Mesothelial cell of epicardium (in vitro differentiated cells): ENCODE measurements at places on chromosomes 3 and 15.

DNA sequence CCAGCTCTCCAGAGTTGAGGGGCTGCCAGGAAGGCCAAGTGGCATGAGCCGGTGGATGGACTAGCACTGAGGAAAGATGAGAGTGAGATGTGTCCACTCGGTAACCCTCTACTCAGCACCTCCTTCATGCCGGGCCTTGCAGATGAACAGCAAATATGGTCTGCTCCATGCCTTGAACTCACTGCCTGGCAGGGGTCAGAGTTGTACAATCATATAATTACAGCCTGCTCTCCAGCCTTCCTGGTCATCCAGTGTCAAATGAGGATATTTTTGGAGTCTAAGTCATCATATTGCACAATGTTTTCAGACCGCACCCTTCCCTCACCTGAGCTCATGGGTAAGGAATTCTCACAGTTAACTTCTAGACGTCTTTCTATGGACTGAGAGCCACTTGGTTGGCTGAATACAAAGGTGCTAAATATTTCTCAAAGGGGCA, 4.9 kb downstream of the MGLL start:
- DNase-seq: no peak
- H3K36me3 ChIP-seq: no peaks in the 10 kb centered on the region
- H3K27me3 ChIP-seq: peaks cover 22% of the 10 kb centered on the region
- no peak overlapping the region for H3K27ac ChIP-seq
- peaks cover 16% of the 10 kb centered on the region for H3K4me1 ChIP-seq

- H3K27ac ChIP-seq: no peak overlapping the region
- H3K36me3 ChIP-seq: no peaks in the 10 kb centered on the region
- H3K4me1 ChIP-seq: peaks cover 19% of the 10 kb centered on the region
- no peak for DNase-seq
- peaks cover 27% of the 10 kb centered on the region for H3K27me3 ChIP-seq
These were observed 7.3 kb downstream of the GRIP2 start for GRCh38 chr3:14532691-14533456.

DNA sequence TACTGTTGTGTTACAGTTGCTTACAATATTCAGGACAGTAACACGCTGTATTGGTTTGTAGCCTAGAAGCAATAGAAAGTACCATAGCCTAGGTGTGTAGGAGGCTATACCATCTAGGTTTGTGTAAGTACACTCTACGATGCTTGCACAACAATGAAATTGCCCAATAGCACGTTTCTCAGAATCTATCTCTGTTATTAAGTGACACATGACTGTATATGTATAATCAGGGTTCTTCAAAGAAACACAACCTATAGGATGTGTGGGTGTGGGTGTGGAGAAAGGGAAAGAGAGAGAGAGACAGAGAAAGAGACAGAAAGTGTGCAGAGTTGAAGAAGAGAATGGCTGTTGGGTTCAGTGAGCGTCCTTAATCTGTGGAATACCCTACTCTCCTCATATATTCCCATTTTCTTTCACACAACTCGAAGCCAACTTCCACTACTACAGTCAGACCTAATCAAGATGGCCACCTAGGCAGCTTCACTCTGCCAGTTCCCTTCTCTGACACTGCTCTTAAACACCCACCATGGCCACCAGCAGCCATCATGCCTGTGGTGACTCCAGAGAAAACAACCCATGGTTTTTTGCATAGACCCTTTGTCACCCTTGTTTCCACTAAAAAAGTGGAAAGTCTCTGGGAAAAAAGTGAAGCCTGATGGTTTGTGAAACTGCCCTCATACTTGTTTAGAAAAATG, 5.8 kb upstream of the PPP4R2 start:
- H3K4me1 ChIP-seq: no peaks in the 10 kb centered on the region
- DNase-seq: no peak
- H3K27me3 ChIP-seq: no peaks in the 10 kb centered on the region
- no peak overlapping the region for H3K4me3 ChIP-seq

GRCh38 chr15:80559320-80559693, 135.8 kb upstream of the ABHD17C start:
- H3K4me3 ChIP-seq: no peak overlapping the region
- H3K36me3 ChIP-seq: peaks cover 28% of the 10 kb centered on the region
- H3K27me3 ChIP-seq: no peaks in the 10 kb centered on the region
- DNase-seq: no peak
- no peaks in the 10 kb centered on the region for H3K4me1 ChIP-seq
- H3K27ac ChIP-seq: no peak overlapping the region

DNA sequence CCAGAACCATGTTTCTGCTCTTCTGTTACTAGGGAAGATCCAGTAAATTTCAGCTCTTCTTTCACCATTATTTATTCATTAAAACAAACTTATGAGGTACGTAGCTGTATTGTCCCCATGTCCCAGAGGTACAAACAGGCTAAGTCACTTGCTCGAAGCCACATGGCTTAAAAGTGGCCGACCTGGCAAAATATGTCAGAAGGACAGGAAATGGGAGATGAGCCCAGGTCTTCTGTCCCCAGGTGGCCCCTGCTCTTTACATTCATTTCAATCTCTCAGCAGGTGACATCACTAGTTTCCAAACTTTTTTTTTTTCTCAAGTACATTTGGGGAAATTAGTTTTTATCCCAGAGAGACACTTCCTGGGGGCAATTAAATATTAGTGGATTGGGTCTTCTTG, 34.1 kb upstream of the LPP start:
- DNase-seq: no peak
- H3K27ac ChIP-seq: no peak overlapping the region
- H3K27me3 ChIP-seq: peaks cover 27% of the 10 kb centered on the region
- H3K36me3 ChIP-seq: no peaks in the 10 kb centered on the region
- H3K4me3 ChIP-seq: no peak overlapping the region

DNA sequence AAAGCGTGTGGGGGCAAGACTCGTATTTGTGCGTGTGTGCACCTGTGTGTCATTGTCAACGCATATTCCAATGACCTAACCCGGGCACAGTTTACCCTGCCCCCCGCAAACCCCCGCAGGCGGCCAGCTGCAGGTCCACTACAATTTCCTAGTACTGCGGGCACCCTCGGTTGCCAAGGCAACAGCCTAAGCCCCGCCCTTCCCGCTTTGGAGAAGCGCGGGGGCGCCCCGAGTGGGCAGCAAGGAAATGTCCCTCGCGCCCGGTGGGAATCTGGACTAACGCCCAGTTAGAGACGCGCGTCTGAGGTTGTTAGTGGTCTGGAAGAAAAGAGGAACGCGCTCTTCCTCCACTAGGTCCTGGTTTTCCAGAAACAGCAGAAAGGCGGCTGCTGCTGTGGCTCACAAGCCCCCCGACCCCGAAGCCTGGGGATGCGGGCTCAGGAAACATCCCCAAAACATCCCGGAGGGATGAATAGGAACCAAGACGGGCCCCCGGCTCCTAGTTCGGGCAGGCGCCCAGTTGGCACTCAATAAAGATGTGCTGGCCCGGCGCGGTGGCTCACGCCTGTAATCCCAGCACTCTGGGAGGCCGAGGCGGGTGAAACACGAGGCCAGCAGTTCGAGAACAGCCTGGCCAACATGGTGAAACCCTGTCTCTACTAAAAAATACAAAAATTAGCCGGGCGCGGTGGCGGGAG, 1.1 kb downstream of the ABHD14A start:
- peak overlapping the region; percentile 32 for H3K27ac ChIP-seq
- no peaks in the 10 kb centered on the region for H3K27me3 ChIP-seq
- peaks cover 18% of the 10 kb centered on the region for H3K4me1 ChIP-seq
- H3K4me3 ChIP-seq: peak overlapping the region; percentile 71
- peak; percentile 69 for DNase-seq

GRCh38 chr3:124707656-124708062, 22.6 kb upstream of the UMPS start:
- H3K36me3 ChIP-seq: peaks cover 14% of the 10 kb centered on the region
- peaks cover 8% of the 10 kb centered on the region for H3K4me1 ChIP-seq
- no peak for DNase-seq
- no peak overlapping the region for H3K4me3 ChIP-seq
- peak overlapping the region; percentile 91 for H3K27ac ChIP-seq

DNA sequence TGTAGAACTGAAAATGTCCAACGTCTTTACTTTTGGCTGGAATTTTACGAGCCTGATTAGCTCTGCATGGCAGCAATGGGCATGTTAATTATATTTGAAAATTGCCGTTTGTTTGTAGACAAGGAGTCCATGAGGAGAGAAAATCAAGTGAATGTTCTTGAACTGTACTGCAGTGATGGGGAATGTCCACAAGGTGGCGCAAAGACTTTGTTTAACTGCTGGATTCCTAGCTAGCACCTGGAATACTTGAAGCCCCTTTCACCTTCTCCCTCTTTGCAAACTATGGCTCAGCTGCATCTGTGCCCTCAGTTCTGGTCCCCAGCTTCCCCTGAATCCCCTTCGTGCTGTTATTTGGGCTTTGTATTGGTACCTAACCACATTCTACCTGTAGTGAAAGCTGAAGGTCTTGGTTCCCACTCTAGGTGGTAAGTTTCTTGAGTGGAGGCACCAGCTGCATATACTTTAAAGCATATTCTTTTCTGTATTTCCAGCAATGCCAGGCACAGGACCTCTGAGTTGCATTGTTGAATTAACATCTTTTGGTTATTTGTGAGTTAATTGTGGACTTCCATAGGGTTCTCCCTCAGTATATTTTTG, 25.3 kb downstream of the EXOG start:
- H3K36me3 ChIP-seq: peaks cover 35% of the 10 kb centered on the region
- H3K4me1 ChIP-seq: no peaks in the 10 kb centered on the region

GRCh38 chr3:56351537-56351936, 116.7 kb downstream of the ERC2 start:
- DNase-seq: no peak
- H3K27me3 ChIP-seq: no peaks in the 10 kb centered on the region
- H3K4me3 ChIP-seq: no peak overlapping the region
- no peaks in the 10 kb centered on the region for H3K4me1 ChIP-seq
- H3K36me3 ChIP-seq: no peaks in the 10 kb centered on the region
- no peak overlapping the region for H3K27ac ChIP-seq

GRCh38 chr15:57542505-57542817, 49.2 kb upstream of the MYZAP start:
- H3K4me3 ChIP-seq: no peak overlapping the region
- DNase-seq: no peak
- peaks cover 35% of the 10 kb centered on the region for H3K36me3 ChIP-seq
- no peaks in the 10 kb centered on the region for H3K27me3 ChIP-seq

GRCh38 chr3:104564045-104564643, 802.6 kb upstream of the ALCAM start:
- no peaks in the 10 kb centered on the region for H3K4me1 ChIP-seq
- no peaks in the 10 kb centered on the region for H3K27me3 ChIP-seq
- no peak overlapping the region for H3K27ac ChIP-seq
- no peak for DNase-seq

GRCh38 chr3:112685420-112685819, 44.5 kb upstream of the CCDC80 start:
- DNase-seq: no peak
- no peaks in the 10 kb centered on the region for H3K36me3 ChIP-seq
- H3K4me3 ChIP-seq: no peak overlapping the region

DNA sequence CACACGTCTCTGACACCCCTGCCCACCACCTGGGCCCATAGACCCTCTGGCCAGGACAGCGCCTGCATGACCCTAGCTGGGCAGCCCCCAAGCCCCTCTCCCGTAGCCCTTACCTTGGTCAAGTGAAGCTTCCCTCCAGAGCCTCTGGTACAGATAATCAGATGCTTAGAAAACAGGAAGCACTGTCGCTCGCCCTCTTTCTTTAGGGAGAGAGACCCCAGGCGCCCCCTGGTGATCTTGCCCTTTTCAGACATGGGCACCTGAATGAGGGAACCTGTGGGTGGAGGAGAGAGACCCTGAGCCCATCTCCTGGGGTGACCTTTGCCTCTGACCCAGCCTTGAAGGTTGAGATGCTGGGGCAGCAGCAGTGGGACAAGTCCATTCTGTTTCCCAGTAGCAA, 65.4 kb downstream of the RASGRF1 start:
- H3K36me3 ChIP-seq: peaks cover 2% of the 10 kb centered on the region
- H3K4me1 ChIP-seq: no peaks in the 10 kb centered on the region
- H3K4me3 ChIP-seq: no peak overlapping the region
- no peak for DNase-seq
- peaks cover 2% of the 10 kb centered on the region for H3K27me3 ChIP-seq

GRCh38 chr15:70045045-70045444, 52.7 kb downstream of the TLE3 start:
- H3K4me3 ChIP-seq: no peak overlapping the region
- peaks cover 6% of the 10 kb centered on the region for H3K4me1 ChIP-seq
- no peak overlapping the region for H3K27ac ChIP-seq
- no peak for DNase-seq
- peaks cover 1% of the 10 kb centered on the region for H3K27me3 ChIP-seq
- H3K36me3 ChIP-seq: peaks cover 18% of the 10 kb centered on the region

GRCh38 chr3:183464480-183464879, 36.1 kb upstream of the MCF2L2 start:
- H3K27me3 ChIP-seq: peaks cover 1% of the 10 kb centered on the region
- H3K4me3 ChIP-seq: no peak overlapping the region
- no peak for DNase-seq
- H3K4me1 ChIP-seq: peaks cover 4% of the 10 kb centered on the region
- no peak overlapping the region for H3K27ac ChIP-seq
- H3K36me3 ChIP-seq: no peaks in the 10 kb centered on the region

GRCh38 chr3:23919628-23920027, 2.7 kb downstream of the RPL15 start:
- no peak for DNase-seq
- peaks cover 25% of the 10 kb centered on the region for H3K36me3 ChIP-seq
- H3K4me3 ChIP-seq: peak overlapping the region; percentile 24
- H3K4me1 ChIP-seq: peaks cover 49% of the 10 kb centered on the region
- no peaks in the 10 kb centered on the region for H3K27me3 ChIP-seq
- H3K27ac ChIP-seq: peak overlapping the region; percentile 62

DNA sequence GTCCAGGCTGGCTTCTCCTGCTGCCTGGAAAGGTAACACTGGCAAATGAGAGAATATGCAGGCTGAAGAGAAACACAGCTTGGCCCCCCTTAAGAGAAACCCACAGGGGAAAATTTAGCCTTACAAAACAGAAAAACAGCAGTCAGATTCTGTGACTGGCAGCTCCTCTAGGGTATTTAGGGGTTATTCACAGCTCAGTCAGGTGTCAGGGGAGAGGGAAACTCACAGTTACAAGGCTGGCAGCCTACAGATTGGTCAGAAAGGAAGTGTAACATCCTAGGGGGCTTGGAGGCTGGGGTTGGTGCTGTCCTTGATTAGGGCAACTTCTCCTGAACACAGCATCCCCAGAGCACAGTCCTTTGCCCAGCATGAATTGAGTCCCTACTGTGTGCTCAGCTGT, 81.4 kb downstream of the SEMA5B start:
- peaks cover 27% of the 10 kb centered on the region for H3K4me1 ChIP-seq
- peaks cover 6% of the 10 kb centered on the region for H3K27me3 ChIP-seq
- no peaks in the 10 kb centered on the region for H3K36me3 ChIP-seq
- no peak overlapping the region for H3K27ac ChIP-seq

DNA sequence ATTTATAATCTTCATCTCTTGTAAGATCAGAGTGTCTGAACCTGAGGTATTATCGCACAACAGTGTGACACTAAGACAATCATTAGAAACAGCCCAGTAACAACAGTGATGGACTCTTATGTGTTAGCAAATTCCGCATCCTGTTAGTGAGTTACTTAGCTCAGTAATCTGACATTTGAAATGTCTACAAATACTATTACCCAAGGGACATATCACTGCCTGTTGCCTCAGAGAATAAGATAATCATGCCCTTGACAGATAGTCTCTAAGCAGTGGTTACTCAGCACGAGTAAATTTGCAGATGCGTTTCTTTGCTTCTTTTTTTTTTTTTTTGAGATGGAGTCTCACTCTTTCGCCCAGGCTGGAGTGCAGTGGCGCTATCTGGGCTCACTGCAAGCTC, 13.4 kb upstream of the RTP1 start:
- H3K36me3 ChIP-seq: no peaks in the 10 kb centered on the region
- no peak overlapping the region for H3K4me3 ChIP-seq
- H3K4me1 ChIP-seq: peaks cover 3% of the 10 kb centered on the region
